ENCODE measurements at places on chromosomes 16 and 17. TPM values are rescaled to one million over a fixed set of nuclear protein-coding genes. Genes with fewer than 3 reads are reported as not detected.

RPRML gene
- not detected for total RNA-seq

MYO15A gene
- 1.9 TPM for total RNA-seq

DBF4B gene
- 6.6 TPM for total RNA-seq

HSPB9 gene
- not detected for total RNA-seq

TANC2 gene
- 20.3 TPM for total RNA-seq

OTOP2 gene
- total RNA-seq: not detected

ACSM2A gene
- total RNA-seq: 0.47 TPM

KRT17 gene
- not detected for total RNA-seq

DERL2 gene
- 71.8 TPM for total RNA-seq

CCDC144A gene
- 22.3 TPM for total RNA-seq

ASPHD1 gene
- not detected for total RNA-seq

RAB11FIP4 gene
- total RNA-seq: 50.1 TPM

RHBDF1 gene
- 0.66 TPM for total RNA-seq

MYH2 gene
- total RNA-seq: not detected

C16orf89 gene
- 0.62 TPM for total RNA-seq

ESRP2 gene
- not detected for total RNA-seq

PRSS36 gene
- 0.42 TPM for total RNA-seq

PTX4 gene
- total RNA-seq: not detected

Data from T-cell (primary cell).